Uterus (tissue), 4 donors: ENCODE measurements at places on chromosomes 6 and 20. TPM values are rescaled to one million over a fixed set of nuclear protein-coding genes. Genes with fewer than 3 reads are reported as not detected.

The TMEM14A gene
- total RNA-seq: 43.2 TPM

The OXT gene
- not detected for total RNA-seq

The CRISP2 gene
- total RNA-seq: not detected

The TGM2 gene
- total RNA-seq: 269 TPM

The ETV7 gene
- total RNA-seq: not detected

The HRH3 gene
- total RNA-seq: not detected

The OPN5 gene
- not detected for total RNA-seq

The C6orf52 gene
- not detected for total RNA-seq

The DSP gene
- 3.8 TPM for total RNA-seq

DNA sequence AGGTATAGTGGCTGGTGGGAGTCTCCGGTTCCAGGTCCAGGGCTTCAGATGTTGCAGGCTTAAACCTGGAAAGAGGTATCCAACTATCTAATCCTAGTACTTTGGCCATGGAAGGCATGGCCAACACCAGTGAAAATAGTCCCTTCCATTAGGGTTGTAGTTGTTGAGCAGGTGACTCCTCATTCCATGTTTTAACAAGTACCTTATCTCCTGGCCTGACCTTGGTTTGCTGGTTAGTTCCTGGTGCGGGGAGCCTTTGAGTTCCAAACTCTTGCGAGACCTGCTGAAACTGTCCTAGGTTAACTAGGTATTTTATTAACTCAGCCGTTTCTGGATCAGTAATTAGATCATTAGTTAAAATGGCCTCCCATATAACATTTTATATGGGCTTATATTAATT, 165.1 kb upstream of the PROKR2 start:
- H3K4me1 ChIP-seq: no peaks in the 10 kb centered on the region
- no peak for DNase-seq

- H3K4me1 ChIP-seq: peaks cover 3% of the 10 kb centered on the region
- H3K27me3 ChIP-seq: no peaks in the 10 kb centered on the region
- DNase-seq: no peak
- H3K36me3 ChIP-seq: no peaks in the 10 kb centered on the region
Observed at GRCh38 chr20:45935416-45936046, 1.0 kb downstream of the PCIF1 start.

DNA sequence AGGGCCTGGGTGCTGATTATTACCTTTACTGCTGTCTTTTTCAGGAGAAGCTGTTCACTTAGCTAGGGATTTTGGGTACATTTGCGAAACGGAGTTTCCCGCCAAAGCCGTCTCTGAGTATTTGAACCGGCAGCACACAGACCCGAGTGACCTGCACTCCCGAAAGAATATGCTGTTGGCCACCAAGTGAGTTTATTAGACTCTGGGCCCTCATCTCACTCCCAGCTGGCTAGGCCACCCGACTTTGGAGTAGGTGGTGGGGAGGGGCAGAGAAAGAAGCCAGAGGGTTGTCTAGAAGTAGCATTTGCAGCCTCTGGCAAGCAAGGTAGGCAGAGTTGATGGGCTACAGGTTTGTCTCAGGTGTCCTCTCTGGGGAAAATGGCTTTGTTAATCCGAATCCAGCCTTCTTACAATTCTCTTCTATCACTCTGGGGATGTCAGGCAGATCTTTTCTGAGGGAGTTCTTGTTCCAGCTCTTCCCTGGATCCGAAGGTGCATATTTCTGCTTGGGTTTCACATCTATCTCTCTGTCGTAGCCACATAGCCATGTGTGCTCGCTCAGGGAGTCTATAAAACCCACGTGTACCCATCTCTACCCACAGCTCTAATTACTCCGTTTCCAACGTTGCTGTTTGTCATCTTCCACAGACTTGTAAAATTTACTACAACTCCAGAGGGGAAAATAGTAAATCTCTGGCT, 21.6 kb downstream of the TFAP2B start:
- H3K36me3 ChIP-seq: no peaks in the 10 kb centered on the region
- H3K27me3 ChIP-seq: no peaks in the 10 kb centered on the region

DNA sequence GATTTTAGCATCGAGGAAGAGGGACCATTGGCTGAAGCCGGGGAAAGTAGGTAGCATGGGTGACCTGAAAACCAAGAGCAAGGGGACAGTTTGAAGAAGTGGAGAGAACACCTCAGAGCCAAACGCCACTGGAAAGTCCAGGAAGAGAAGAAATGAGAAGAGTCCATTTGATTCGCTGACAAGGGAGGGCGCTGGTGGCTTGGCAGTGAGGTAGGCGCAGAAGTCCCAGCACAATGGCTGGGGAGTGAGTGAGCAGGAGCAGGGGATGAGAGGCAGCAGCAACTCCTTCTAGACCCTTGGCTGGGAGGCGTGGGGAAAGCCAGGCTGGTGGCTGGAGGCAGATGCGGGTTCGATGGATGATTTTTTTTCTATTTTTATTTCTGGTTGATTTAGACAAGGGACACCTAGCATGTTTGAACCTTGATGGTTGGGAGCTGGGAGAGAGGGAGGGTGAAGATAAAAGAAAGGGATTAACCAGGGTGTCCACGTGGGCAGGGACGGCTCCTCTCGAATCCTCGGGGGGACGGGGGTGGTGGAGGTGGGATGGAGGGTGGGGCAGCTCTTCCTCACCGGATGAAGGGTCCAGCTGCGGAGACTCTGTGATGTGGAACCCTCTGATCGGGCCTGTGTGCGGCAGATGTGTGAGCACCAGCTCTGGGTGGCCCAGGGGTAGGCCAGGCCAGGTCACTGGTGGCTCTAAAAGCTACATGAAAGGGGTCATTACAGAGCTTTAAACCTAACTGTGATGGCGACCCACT, 164.2 kb downstream of the NFATC2 start:
- H3K4me3 ChIP-seq: no peak overlapping the region
- no peak for DNase-seq
- H3K27ac ChIP-seq: no peak overlapping the region
- no peaks in the 10 kb centered on the region for H3K4me1 ChIP-seq

- H3K36me3 ChIP-seq: no peaks in the 10 kb centered on the region
- no peak for DNase-seq
- no peaks in the 10 kb centered on the region for H3K27me3 ChIP-seq
- no peak overlapping the region for H3K4me3 ChIP-seq
Observed at GRCh38 chr6:109701221-109701620, 10.1 kb downstream of the FIG4 start.

DNA sequence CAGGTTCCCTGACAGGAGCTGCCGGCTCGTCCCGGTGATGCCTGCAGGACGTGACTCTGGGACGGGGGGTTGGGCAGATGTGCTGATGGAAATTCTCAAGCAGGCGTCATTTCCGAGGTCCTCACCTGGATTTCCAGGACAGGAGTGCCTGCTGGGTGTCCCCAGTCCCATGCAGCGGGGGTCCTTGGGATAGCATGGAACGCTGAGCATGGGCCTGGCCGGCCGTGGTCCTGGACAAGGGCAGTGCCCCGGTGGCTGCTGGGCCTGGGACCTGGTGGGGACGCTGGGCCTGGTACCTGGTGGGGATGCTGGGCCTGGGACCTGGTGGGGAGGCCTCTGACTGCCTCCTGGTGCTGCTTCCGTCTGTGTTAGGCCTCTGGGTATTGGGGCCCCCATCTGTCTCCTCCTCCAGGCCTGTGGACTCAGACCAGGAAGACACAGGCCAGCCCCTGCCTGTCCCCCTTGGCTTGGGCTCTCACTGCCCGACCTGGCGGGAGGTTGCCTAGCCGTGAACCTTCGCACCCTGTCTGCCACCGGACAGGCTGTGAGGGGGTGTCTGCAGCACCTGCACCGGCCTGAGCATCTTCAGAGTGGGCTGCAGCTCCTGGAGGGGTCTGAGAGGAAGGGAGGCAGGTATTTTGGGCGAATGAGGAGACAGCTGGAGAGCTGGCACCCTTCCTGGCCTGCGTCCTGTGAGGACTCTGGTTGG, 6.2 kb downstream of the RTEL1 start:
- H3K27me3 ChIP-seq: no peaks in the 10 kb centered on the region
- H3K36me3 ChIP-seq: no peaks in the 10 kb centered on the region
- H3K4me1 ChIP-seq: no peaks in the 10 kb centered on the region
- no peak overlapping the region for H3K4me3 ChIP-seq
- H3K27ac ChIP-seq: no peak overlapping the region

DNA sequence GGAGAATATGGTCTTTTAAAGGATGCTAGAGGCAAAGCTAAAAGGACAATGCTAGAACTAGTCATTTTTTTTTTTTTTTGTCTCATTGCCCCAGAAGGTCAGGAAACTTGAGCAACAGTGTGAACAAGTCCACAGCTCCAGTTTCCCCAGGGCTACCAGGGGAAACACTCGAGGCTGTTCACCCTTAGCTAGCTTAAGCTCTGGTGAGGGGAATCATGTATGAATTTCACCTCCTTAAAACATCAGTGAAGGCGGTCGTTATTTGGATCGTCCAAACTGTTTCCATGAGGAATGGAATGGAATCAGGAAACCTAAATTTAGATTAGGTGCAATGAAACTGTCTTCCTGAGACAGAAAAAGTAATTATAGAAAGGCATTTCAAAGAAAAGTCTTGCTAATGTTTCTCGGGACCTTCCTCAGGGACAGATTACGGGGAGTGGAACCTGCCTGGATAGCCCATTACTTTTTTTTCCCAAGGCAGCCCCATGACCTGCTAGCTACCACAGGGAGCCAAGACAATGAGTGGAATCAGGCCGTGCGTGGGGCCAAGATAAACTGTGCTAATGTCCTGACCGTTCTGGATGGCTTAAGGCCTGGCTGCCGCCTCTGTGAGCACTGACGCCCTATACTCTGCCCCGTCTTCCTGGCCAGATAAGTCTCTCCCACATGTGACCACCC, 164.8 kb upstream of the SGK1 start:
- no peak for DNase-seq
- no peak overlapping the region for H3K27ac ChIP-seq
- no peak overlapping the region for H3K4me3 ChIP-seq
- H3K27me3 ChIP-seq: no peaks in the 10 kb centered on the region

DNA sequence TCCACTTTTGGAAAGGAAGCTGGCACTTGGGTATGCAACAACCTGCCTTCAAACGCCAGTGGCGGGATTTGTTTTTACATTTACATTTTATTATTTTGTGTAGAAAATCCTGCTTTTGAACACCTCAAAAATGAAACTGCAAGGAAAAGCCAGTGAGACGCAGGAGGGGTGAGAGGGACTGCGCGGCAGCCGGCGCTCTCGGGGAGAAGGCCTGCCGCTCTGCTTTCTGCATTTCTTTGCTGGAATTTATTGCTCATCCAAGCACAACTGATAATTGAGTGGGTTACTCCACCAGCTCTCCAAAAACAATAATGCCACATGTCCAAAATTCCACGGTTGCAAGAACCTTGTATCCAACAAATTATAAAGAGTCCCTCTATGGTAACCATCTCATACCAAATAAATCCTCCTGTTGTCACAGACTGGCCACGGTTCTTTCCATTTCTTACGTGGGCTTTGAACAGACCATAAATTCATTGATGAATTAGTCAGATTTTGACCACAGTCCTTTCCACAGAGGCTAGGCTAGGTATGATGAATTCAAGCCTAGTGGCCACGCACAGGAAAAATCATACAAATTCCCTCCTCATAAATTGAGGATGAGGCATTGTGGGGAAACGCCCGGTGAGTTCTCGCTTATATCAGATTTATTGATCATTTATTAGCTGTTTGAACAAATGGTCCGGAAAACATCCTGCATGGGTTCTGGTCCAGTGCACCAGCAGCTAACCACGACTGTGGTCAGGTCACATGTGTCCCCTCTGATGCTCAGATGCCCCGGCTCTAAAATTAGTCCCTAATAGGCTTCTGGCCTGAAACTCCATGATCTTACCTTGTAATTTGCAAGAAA, 31.6 kb upstream of the FOXC1 start:
- H3K27me3 ChIP-seq: no peaks in the 10 kb centered on the region
- H3K4me3 ChIP-seq: no peak overlapping the region
- H3K36me3 ChIP-seq: no peaks in the 10 kb centered on the region
- no peak for DNase-seq
- no peak overlapping the region for H3K27ac ChIP-seq

- H3K4me3 ChIP-seq: no peak overlapping the region
- H3K4me1 ChIP-seq: no peaks in the 10 kb centered on the region
- no peak overlapping the region for H3K27ac ChIP-seq
- no peaks in the 10 kb centered on the region for H3K27me3 ChIP-seq
- no peaks in the 10 kb centered on the region for H3K36me3 ChIP-seq
Observed at GRCh38 chr20:42779216-42779615, 410.5 kb downstream of the PTPRT start.

GRCh38 chr6:68639826-68640490, 4.9 kb downstream of the ADGRB3 start:
- DNase-seq: no peak
- H3K4me1 ChIP-seq: no peaks in the 10 kb centered on the region
- H3K36me3 ChIP-seq: no peaks in the 10 kb centered on the region

GRCh38 chr6:1851681-1852456, 242.2 kb downstream of the FOXC1 start:
- no peak for DNase-seq
- H3K4me3 ChIP-seq: no peak overlapping the region
- no peaks in the 10 kb centered on the region for H3K36me3 ChIP-seq
- no peaks in the 10 kb centered on the region for H3K4me1 ChIP-seq

GRCh38 chr20:54502179-54502578, 26.8 kb downstream of the DOK5 start:
- no peak for DNase-seq
- no peaks in the 10 kb centered on the region for H3K27me3 ChIP-seq
- no peaks in the 10 kb centered on the region for H3K4me1 ChIP-seq
- H3K36me3 ChIP-seq: no peaks in the 10 kb centered on the region

GRCh38 chr6:116595247-116595646, 21.0 kb upstream of the RSPH4A start:
- no peaks in the 10 kb centered on the region for H3K4me1 ChIP-seq
- DNase-seq: no peak
- H3K27ac ChIP-seq: no peak overlapping the region
- no peaks in the 10 kb centered on the region for H3K36me3 ChIP-seq

DNA sequence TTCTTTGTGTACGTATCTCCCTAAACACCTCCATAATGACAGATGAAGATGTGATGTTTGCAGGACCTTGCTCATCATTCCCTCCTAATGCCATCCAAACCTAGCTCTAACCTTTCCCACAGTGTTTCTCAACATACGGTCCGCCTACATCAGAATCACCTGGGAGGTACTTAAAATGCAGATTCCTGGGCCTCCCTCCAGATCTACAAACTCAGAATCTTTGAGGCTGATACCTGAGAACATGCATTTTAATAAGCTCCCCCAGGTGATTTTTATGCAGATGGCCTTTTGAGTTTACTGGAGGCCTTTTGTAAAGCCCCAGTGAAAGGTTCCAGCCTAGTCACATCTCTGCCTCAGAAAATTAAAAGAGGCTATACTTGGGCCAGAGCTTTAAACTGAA, 40.5 kb downstream of the METTL24 start:
- no peak for DNase-seq
- no peaks in the 10 kb centered on the region for H3K4me1 ChIP-seq
- H3K36me3 ChIP-seq: no peaks in the 10 kb centered on the region
- no peak overlapping the region for H3K4me3 ChIP-seq
- H3K27me3 ChIP-seq: no peaks in the 10 kb centered on the region
- no peak overlapping the region for H3K27ac ChIP-seq

GRCh38 chr20:64053841-64054661, 4.6 kb upstream of the SOX18 start:
- H3K4me1 ChIP-seq: no peaks in the 10 kb centered on the region
- peak overlapping the region; percentile 62 for H3K27ac ChIP-seq
- no peak for DNase-seq
- no peaks in the 10 kb centered on the region for H3K36me3 ChIP-seq

GRCh38 chr20:45963059-45964005, 8.7 kb downstream of the ZNF335 start:
- H3K27ac ChIP-seq: no peak overlapping the region
- no peaks in the 10 kb centered on the region for H3K36me3 ChIP-seq
- H3K4me3 ChIP-seq: no peak overlapping the region
- no peak for DNase-seq
- no peaks in the 10 kb centered on the region for H3K4me1 ChIP-seq

- no peaks in the 10 kb centered on the region for H3K4me1 ChIP-seq
- no peak overlapping the region for H3K4me3 ChIP-seq
- no peaks in the 10 kb centered on the region for H3K27me3 ChIP-seq
Observed at GRCh38 chr20:52402950-52403349, 211.4 kb upstream of the ZFP64 start.
